ENCODE measurements at places on chromosomes 1 and 21.

- no peak for DNase-seq
Observed at GRCh38 chr1:107941123-107941522, 23.9 kb downstream of the VAV3 start.

DNA sequence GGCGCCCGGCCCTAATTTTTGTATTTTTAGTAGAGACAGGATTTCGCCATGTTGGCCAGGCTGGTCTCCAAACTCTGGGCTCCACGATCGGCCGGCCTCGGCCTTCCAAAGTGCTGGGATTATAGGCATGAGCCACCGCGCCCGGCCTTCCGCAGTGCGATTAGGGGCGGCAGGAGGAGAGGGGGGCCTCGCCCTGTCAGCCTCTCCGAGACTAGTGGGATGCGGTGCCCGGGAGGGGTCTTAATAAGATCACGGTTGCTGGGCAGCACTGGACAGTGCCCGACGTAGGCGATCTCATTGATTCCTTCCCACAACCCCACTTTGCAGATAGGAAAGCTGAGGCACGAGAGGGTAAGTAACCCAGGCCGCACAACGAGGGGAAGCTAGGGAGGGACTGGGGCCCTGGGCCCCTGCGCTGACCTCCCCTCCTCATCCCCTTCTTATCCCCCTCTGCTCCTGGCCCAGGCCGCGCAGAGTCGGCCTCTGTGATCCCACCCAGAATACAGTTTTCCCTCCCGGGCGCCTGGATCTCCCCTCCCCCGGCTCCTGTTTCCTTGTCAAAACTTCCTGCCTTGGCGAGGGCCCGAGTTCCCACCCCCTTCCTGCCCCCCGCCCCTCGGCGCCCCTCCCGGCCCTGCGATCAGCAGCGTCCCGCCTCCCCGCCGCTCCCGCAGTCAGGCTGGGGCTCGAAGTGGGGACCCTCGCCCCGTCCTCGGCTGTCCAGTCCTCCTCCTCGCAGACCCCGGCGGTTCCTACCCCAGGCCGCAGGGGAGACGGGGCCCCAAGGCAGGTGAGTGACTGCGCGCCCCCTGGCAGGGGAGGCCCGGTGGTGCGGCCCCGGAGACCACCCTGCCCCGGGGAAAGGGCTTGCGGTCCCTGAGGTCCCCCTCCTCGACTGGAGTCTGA, at the start of gene PEAR1:
TSS of gene PEAR1 (plus strand) at position 671 of the 906 bp plus-strand sequence. CDS start 10,209 bp downstream, outside the sequence.
- DNase-seq = no peak

GRCh38 chr1:83102630-83103071, 896.3 kb downstream of the TTLL7 start:
- peak; percentile 46 for DNase-seq

DNA sequence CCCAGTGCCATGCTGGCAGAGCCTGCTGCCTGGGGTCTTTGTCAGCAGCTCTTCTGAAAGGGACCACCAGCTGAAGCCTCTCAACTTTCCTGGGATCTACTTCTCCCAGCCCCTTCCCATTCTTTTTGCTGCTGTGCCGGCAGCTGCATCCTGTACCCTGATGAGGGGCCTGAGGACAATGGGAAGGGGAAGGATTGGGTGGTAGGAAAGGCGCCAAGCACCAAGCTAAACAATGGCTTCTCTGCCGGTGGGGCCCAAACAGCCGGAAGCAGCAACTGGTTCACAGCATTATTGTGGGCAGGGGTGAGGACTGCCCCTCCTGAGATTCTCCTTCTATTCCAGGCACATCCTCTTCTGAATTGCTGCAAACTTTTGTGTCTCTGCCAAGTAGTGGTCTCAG, 5.0 kb upstream of the EFCAB14 start:
- DNase-seq = no peak

DNA sequence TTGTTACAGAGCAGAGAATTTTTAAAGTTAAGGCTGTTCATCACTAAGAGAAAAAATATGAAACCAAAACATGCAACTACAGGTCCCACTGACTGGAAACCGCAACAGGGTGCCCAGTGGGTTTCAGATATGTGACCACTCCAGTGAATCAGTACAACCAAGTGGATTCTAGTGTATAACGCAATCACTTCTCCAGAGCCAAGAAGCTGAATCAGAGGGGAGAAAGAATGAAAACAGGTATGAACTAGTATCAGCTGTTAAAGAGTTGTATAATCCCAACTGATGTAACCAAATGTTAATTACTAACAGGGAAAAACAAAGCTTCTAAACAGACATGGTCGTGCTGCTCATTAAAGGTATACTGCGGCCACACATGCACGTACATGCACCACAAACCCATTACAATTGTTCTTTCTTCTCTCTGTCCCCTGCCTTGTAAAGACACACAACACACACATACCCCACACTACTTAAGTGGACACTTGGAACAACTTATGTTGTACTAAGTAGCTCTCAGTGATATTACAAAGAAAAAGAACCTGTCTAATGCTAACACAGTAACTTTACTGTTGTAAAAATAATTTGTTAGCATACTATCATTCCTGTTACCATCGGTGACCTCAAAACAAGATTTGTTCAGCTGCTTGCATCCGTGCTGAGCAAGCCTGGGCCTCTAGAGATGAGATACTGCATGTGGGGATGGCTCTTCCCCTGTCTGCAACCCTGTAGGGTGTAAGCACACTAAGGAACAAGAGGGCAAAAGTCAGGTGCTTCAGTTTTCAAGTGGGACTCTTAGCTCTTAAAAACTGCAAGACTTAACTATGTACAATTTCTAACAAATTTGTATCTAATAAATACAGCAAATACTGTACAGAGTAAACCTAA, 74.2 kb downstream of the PTPN14 start:
- DNase-seq = no peak

GRCh38 chr1:17696417-17697301, 58.5 kb upstream of the ACTL8 start:
- peak; percentile 79 for DNase-seq
